ENCODE measurements at places on chromosomes 3 and 15. TPM values are rescaled to one million over a fixed set of nuclear protein-coding genes. Genes with fewer than 3 reads are reported as not detected.

The HTR3C gene
- total RNA-seq = not detected

The NANOGP8 gene
- total RNA-seq = not detected

The CD86 gene
- total RNA-seq = 0.95 TPM

The CCDC33 gene
- not detected for total RNA-seq

The UBAP1L gene
- 3.5 TPM for total RNA-seq

The ABCF3 gene
- 56.6 TPM for total RNA-seq

The MAPKAPK3 gene
- total RNA-seq = 225 TPM

The PLA2G4E gene
- total RNA-seq = not detected

The FRMD5 gene
- not detected for total RNA-seq

The GJD2 gene
- not detected for total RNA-seq

The DAZL gene
- total RNA-seq = not detected

The CPN2 gene
- total RNA-seq = not detected

The PIERCE2 gene
- not detected for total RNA-seq

The EPHA6 gene
- total RNA-seq = not detected

The CCR8 gene
- 0.55 TPM for total RNA-seq

The GOLGA8G gene
- not detected for total RNA-seq

The GOLGA8T gene
- 1.3 TPM for total RNA-seq

The RAB8B gene
- 113 TPM for total RNA-seq

The PPP2R3A gene
- 0.05 TPM for total RNA-seq

The SLC30A4 gene
- 2.3 TPM for total RNA-seq

The COL6A6 gene
- not detected for total RNA-seq

The CHST13 gene
- not detected for total RNA-seq

The ARPP19 gene
- total RNA-seq = 182 TPM

The CD276 gene
- not detected for total RNA-seq

The CFAP161 gene
- not detected for total RNA-seq
